CD4-positive, alpha-beta T cell treated with Interleukin-15 for 1 hour (primary cell): ENCODE measurements at places on chromosomes 16 and 17.
A peak's percentile ranks its signal among the peaks of the same experiment; 100 is the strongest.

GRCh38 chr17:27390540-27390939 is 65.7 kb upstream of the KSR1 start:
- DNase-seq = no peak

- no peak for DNase-seq
These were observed 69.0 kb upstream of the ENDOV start for GRCh38 chr17:80345841-80346497.

- DNase-seq = peak; percentile 42
These were observed 44.5 kb downstream of the LAT start for GRCh38 chr16:29029168-29029994.

DNA sequence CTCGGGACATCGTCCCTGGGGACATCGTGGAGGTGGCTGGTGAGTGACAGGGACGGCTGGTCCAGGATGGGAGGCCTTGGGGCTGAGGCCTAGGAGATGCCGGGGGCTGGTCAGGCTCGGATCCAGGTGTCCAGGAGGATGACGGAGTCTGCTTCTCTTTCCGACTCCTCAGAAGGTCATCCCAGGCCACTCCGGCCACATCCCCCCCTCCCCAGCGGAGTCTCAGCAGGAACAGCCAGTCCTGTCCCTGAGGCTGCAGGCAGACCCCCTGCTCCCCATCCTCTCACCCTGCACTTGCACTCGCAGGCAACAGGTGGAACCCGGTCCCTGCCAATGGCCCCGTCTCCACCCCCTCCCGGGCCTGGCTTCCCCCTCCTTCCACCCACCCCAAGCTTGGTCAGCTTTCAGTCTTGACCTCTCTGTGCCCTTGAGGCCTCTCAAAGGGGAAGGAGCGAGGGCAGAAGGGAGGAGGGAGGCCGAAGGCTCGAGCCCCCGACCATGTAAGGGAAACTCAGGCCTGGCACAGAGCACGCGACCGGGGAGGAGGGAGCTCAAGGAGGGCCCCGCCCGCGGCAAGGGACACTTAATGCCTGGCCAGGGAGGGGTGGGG is 4.4 kb downstream of the ATP2A1 start:
- DNase-seq = no peak

- DNase-seq = no peak
These were observed 28.5 kb downstream of the SMIM36 start for GRCh38 chr17:55482591-55483389.

DNA sequence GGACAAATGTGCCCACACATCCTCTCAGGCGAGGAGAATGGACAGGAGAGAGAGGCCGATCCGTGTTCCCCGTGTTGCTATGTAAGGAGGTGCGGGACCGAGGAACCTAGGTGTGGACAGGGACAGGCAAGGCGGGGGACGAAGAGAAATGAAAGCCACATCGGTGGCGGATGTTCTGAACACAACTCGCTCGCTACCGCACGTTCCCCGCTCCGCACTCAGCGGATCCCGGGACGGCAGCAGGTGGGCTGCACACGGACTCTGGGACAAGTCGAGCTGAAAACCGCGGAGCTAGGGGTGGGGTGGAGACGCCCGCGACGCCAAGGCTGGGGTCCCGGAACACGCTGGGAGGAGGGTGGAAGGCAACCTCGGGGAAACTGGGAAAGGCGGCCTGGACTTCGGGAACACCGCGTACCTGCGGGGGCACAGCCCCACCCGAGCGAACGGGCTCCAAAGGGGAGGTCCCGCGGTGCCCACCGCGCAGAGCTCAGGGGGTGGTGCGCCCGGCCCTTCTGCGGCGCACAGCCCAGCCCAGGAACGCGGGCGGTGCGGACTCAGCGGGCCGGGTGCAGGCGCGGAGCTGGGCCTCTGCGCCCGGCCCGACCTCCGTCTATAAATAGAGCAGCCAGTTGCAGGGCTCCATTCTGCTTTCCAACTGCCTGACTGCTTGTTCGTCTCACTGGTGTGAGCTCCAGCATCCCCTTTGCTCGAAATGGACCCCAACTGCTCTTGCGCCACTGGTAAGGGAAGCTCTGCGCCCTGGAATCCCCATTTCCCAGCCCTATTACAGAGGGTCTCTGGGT is at the start of gene MT1E:
TSS of gene MT1E (plus strand) at position 642 of the 803 bp plus-strand sequence. CDS start at position 713, 71 bp downstream.
- DNase-seq = no peak

- DNase-seq = peak; percentile 0
These were observed 15.1 kb upstream of the LASP1NB start for GRCh38 chr17:38910325-38910724.

DNA sequence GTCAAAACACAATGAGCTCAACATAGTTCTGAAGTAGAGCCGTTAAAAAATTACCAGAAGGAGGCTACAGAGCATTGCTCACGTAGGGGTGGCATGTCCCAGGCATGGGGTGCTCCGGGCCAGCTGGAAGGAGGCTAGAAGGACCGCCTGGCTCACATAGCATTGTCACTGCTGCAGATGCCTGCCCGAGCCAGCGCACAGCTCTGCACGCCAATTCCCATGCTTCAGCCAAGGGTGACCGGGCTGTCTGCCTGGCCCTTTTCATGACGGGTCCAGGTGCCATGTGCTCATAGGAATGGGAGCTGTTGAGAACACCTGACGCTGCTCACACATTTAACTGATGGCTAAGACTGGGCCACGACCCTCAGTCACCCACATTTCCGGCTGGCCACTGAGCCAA is 228.9 kb upstream of the FOXF1 start:
- no peak for DNase-seq

GRCh38 chr17:48579760-48580554 is 1.8 kb upstream of the HOXB4 start:
- DNase-seq = no peak

DNA sequence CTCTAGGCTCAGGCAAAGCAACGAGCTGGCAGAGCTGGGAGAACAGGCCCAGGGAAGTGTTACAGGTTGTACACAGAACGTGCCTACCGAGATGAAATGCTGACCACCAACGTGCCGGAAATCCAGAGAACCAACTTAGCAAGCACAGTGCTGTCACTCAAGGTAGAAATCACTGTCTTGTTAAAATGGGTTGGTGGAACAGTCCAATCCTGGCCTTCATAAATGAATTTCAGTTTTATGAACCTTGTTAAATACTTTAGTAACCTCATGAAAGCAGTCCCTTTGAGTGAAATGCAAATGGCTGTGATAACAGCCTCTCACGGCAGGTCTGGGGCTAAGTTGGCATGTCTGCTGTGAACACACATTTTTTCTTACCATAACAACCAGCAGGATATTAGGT is 29.0 kb downstream of the ETV4 start:
- DNase-seq = no peak

DNA sequence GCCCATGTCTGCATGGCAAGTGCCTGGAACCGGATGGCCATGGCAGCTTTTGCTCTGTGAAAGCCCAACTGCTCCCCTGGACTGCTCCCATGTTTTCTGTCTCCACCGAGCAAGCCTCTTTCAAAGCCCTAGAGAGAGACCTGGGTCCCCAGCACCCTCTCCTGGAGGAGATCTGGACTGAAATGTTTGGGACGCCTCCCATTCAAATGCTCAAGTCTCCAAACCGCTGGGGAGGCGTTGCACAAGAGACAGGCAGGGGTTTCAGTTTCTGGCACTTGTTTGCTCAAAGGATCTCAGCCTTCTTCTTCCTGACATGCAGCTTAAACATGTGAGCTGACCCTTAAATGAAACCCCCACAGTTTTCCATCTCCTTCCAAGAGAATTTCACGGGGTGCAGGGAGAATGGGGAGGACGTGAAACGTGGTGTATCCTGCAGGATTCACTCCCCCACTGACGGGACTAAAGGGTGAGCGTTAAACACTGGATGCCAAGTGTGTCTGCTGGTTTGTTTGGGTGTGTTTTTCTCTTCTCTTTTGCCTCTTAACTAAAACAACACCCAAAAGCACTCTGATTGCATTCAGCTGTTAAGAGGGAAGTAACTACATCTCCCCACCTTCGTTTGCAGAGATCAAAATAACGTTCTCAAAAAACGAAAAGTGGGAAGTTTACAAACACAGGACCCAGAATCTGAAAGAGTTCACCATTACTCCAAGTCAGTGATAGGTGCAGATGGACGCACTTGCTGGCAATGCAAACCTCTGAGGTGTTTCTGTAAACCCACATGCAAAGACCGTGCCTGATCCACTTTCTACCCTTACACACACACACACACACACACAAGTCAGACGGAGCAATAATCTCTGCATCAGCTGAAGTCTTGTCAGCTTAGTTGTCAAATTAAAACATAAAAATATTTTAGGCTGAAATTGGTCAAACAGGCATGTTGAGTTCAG is 256.9 kb downstream of the C16orf95 start:
- DNase-seq = no peak

GRCh38 chr17:79251824-79252223 is 177.2 kb downstream of the ENGASE start:
- no peak for DNase-seq

GRCh38 chr17:81685108-81685507 is 1.3 kb downstream of the HGS start:
- no peak for DNase-seq

DNA sequence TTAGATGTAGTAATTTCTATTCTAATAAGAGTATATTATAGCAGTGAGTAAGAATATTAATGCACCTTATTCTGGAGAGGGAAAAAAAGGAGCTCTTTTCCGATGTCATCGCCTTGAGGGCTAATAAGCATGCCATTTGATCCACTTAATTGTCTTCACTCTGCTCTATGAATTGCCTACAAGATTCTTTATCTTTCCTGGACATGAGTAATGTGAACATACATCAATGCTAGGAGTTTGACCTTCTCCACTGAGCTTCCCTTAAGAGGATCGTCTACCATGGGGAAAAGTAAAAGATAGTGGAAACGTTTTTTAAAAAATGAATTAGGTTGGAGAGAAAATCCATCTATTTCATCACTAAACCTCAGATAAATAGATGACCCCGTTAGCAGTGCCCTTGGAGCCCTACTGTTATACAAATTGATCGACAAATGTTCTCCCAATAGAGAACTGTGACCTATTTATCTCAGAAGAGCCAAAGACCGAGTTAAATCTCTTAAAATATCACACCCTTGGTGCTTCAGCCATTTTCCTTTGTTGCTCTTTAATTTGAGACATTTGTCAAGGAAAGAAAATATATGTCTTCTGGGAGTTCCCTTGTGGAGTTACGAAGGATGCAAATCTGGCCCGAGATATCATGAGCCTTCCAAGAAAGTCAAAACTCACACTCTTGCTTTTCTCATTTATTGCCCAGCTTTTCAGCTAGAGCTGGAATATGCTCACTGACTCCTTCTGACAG is 898.5 kb downstream of the KCNJ2 start:
- no peak for DNase-seq

GRCh38 chr17:64326420-64327054 is 63.5 kb upstream of the TEX2 start:
- peak; percentile 57 for DNase-seq

DNA sequence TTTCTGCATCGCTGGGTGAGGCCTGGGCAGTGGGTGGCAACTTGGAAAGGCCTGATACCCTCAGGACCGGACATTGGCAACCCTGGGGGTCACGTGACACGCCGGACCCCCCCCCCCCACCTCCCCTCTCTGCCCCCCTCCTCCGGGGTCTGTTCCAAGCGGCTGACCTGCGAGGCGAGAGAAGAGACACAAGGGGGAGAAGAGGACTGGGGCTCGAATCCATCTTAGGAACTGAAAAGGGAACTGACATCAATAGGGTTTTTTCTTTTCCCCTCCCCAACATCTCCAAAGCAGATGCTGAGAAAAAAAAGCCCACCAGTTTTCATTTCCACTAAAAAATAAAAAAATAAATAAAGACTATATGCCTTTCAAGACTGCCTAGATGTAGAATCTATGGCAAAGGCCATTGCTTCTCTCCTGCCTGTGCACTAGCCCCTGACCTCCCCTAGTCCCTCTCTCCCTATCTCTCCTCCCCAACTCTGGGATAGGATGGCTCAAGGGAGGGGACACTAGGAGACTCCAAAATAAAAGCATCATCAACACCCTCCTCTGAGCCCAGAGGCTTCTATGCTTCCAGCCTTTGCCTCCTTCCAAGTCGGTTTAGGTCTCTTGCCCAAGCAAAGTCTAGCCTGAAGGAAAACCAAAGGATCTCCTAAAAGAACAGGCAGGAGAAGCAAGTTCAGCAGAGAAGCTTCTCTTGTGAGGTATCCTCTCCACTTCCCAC is 7.7 kb upstream of the HOXB2 start:
- DNase-seq = no peak

DNA sequence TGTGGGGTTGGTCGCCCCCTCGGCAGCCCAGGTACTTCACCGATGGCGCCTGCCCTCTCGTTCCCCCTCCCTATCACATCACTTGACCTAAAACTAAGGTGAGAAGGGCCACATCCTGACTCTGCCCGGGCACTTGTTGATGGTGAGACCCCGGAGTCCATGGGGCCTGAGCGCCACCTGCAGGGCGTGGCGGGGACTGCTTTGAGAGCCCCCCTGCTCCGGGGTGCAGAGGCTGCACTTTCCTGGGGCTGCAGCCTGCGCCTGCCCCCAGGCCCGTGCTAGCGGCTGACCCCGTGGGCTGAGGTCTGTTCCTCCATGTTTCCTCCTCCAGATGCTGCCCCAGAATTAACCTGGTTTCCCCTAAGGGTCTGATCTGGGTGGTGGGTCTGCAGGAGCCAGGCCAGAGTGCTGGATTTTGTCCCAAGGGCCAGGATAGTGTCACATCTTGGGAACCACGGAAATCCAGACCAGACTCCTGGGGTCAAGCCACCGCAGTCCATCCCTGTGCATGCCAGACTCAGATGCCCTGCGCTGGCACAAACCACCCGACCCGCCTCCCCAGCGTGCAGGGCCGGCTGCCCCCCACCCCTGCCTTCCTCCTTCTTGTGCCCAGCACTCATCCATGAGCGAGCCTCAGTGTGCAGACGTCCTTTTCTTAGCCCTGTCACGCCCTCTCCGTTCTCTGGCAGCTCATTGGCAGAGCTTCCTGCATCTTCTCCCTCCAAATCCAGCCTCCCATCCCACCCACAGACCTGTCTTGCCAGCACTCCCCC is 2.7 kb downstream of the NDUFAF8 start:
- peak; percentile 56 for DNase-seq

DNA sequence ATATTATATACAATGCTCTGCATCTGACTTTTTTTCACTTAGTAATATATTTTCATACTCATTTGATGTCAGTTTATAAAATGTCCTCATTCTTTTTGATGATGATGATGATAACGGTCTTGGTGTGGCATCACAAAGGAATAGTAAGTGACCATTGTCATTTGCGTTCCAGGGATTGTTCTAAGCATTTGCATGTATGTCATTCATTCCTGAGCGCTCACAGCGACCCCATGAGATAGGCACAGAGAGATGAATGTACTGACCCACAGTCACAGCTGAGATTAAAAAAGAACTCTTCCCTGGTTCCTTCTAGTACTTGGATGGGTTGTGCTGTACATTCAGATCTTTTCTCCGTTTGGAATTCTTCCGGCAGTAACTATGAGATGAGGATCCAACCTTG is 21.2 kb upstream of the MSI2 start:
- no peak for DNase-seq
